Stimulated activated CD8-positive, alpha-beta memory T cell treated with anti-CD3 and anti-CD28 coated beads, Interleukin-15, amount 100 ng/mL, for 1 hour (primary cell): ENCODE measurements at places on chromosomes 16 and 17.

GRCh38 chr17:5096731-5097100 is 15.0 kb downstream of the ZNF232 start:
- DNase-seq: no peak

DNA sequence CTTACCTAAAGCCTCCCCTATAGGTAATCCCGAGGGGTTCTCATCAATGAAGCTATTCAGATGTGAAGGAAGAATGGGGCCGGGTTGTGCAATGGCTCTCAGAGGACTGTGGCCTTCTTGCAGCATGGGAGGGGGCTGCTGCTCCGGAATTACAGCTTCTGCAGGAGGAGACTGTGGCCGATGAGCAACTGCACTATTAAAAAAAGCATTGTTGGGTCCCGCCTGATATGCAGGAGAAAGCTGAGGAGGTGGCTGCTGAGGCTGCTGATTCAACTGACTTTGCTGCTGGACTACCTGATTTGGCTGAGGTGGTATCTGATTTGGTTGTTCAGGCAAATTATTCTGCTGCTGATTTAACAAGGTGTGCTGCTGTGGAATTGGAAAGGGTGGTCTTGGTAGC is 64.8 kb downstream of the CACNG1 start:
- no peak for DNase-seq

- no peak for DNase-seq
These were observed 5.0 kb downstream of the RPRML start for GRCh38 chr17:46974086-46974485.

DNA sequence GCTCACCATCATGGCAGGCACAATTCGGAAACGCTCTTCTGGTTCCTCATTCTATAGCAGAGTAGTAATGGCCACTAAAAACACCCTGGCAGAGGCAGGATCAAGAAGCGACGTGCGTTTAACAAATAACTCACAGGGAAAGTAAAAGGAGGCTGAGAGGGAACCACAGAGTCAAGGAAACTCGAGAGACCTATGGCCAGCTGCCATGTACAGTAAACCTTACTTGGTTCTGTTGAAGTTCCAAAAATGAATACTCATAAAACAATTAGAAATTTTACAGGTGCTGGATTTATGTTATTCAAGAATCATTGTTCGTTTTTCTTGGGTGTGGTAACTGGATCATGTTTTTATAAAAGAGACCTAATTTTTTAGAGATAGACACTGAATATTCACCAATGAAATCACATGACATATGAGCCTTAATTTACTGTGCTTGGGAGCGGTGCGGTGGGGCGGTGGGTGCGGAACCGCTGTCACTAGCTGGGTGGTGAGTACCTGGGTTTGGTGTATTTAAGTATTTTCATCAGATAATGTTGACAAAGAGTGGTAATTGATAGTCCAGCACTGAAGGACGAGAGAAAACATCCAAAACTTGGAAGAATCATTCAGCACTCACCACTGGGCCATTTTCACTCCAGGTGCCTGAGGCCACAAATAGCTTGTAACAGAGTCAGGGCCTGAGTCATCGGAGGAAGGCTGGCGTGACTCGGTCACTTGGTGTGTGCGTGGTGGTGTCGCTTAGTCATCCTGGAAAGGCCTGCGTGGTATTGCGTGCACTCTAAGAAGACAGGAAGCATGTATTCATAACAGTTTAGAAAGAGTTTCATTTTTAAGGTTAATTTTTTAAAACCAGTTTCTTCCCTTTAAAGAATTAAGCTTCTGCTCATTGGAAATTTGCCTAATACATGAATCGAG is 135.4 kb upstream of the CHMP6 start:
- DNase-seq: peak; percentile 42

GRCh38 chr16:63530208-63530607 is 1494.0 kb upstream of the CDH8 start:
- DNase-seq: no peak
